SJSA1 (cell line): ENCODE measurements at places on chromosomes 2 and 18. TPM values are rescaled to one million over a fixed set of nuclear protein-coding genes. Genes with fewer than 3 reads are reported as not detected.
A peak's percentile ranks its signal among the peaks of the same experiment; 100 is the strongest.

- DNase-seq = no peak
- H3K36me3 ChIP-seq = peaks cover 17% of the 10 kb centered on the region
Observed at GRCh38 chr2:235833971-235834620, 334.1 kb downstream of the GBX2 start.

The DIPK1C gene
- not detected in 2 replicates for total RNA-seq

The GCG gene
- not detected in 2 replicates for total RNA-seq

DNA sequence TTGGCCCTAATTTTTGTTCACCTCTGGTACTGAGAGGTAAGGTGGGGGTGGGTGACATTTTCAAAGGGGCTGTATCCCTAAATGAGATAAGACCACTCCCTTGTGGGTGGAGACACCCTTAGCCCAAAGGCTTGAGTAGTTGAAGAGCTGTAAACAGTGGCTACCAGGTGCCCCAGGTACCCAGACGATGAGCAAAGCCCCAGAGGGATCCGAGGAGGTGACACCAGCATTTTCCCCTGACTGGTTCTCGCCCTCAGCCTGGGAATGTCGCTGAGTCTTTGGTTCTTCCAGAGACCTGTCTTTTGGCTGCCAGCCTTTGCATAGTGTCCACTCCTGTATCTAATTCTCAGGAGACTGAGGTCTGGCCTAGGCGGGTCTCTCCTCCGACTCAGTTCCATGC, 36.5 kb downstream of the RRM2 start:
- DNase-seq = no peak
- H3K27ac ChIP-seq = no peak overlapping the region
- no peaks in the 10 kb centered on the region for H3K4me1 ChIP-seq
- H3K36me3 ChIP-seq = peaks cover 37% of the 10 kb centered on the region
- no peak overlapping the region for H3K4me3 ChIP-seq

DNA sequence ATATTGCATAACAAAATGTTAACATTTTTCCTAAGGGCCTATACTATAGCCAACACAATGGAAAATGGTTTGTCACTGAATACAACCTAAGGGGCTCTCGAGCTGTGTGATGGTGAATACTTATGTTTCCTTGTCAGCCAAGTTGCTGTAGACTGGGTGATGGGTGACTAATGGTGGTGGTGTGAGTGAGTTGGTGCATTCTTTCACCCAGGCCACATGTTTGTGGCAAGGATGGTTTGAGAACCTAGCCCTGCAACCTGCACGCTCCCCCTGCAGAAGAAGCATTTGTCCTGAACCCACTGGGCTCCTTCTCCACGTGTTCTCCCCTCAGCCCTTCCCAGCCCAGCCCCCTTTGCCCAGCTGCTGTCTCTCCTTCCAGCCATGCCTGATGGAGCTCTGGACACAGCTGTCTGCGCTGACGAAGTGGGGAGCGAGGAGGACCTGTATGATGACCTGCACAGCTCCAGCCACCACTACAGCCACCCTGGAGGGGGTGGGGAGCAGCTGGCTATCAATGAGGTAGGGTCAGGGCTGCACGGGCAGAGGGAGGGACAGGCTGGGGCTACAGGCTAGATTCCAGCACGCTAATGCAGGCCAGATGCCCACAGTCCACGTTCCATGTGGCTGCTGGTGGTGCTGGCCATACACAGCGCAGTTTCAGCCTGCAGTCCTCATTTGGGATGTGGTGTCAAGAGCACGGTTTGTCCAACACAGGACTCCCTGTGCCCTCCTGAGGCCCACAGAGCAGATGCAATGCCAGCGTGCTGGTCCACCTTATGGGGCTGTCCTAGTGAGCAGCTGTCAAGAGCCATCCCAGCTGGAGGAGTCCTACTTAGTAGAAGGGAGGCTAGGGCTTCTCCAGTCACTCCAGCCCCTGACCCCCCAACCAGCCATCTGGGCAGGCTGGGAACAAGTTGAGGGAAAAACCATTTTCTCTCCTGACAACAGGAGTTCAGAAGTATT, 65.4 kb downstream of the FAM168B start:
- no peaks in the 10 kb centered on the region; the same call in 1 of the 2 replicates for H3K4me1 ChIP-seq
- no peak overlapping the region for H3K4me3 ChIP-seq
- no peaks in the 10 kb centered on the region for H3K27me3 ChIP-seq
- H3K27ac ChIP-seq = no peak overlapping the region

DNA sequence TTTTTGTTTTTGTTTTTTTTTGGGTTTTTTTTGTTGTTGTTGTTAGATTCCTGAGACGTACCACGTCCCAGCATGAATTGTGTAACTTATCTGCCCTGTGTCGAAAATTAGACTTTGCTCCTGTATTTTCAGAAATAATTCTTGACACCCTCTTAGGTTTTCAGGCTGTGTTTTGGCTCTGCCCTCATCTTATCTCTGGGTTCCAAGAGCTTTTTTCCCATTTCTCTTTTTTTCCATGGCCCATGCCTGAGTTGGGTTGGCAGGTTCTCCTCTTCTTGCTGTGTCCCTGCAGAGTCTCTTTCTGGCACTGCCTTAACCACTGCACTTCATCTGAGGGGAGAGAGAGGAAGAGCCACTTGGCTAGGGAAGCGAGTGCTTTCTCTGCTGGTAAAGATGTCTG, 42.4 kb downstream of the CTIF start:
- H3K27me3 ChIP-seq = no peaks in the 10 kb centered on the region
- no peak overlapping the region for H3K27ac ChIP-seq
- peaks cover 11% of the 10 kb centered on the region; the same call in 1 of the 2 replicates for H3K4me1 ChIP-seq

- no peak overlapping the region for H3K27ac ChIP-seq
- DNase-seq = no peak
- no peaks in the 10 kb centered on the region for H3K27me3 ChIP-seq
- peaks cover 36% of the 10 kb centered on the region for H3K4me1 ChIP-seq
- no peak overlapping the region for H3K4me3 ChIP-seq
Observed at GRCh38 chr2:30235008-30235655, 3.8 kb downstream of the LBH start.

The SERPINB2 gene
- 0.74 TPM in 1 of 2 replicates, not detected in the other for total RNA-seq

The POTEC gene
- not detected in 2 replicates for total RNA-seq

DNA sequence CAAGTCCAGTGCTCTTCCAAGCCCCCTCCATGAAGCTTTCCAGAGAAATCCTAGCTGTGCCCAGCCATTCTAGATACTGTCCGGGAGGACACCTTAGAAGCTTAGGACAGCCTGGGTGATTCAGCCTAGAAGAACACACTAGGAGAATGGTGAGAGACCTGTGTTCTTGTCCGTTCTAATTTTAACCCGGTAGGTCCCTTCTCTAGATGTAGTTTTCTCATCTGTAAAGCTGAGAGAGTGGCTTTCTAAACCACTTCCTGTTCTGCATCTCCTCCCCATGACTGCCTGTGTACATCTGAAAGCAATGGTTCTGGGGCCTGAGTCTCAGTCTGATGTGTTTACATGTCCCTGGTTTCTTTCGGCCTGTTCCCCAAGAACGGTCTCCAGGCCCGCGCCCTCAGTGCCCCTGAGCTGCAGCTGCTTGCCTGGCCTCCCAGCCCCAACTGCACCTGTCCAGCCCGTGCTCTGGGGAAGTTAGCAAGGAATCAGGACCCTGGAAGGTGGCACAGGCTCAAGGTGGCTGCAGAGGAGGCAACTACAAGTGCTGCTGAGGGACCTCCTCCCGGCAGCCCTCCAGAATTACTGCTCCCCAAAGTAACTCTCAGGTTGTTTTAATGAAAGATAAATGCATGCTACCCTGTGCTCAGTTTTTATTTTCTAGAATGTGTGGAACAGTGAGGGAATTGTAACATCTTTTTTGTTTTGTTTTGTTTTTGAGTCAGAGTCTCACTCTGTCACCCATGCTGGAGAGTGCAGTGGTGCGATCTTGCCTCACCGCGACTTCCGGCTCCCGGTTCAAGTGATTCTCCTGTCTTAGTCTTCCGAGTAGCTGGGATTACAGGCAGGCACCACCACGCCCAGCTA, 105.9 kb downstream of the LBH start:
- no peak overlapping the region for H3K4me3 ChIP-seq
- no peaks in the 10 kb centered on the region for H3K36me3 ChIP-seq
- no peak for DNase-seq
- H3K4me1 ChIP-seq = 0 out of 2 replicates have a peak, but pooled peaks cover 5% of the 10 kb centered on the region
- H3K27ac ChIP-seq = no peak overlapping the region

- no peaks in the 10 kb centered on the region for H3K36me3 ChIP-seq
- peaks cover 25% of the 10 kb centered on the region for H3K4me1 ChIP-seq
- H3K27me3 ChIP-seq = no peaks in the 10 kb centered on the region
- peak overlapping the region; percentile 72 for H3K27ac ChIP-seq
- no peak for DNase-seq
- no peak overlapping the region for H3K4me3 ChIP-seq
Observed at GRCh38 chr2:178863130-178863855, 56.1 kb upstream of the TTN start.

DNA sequence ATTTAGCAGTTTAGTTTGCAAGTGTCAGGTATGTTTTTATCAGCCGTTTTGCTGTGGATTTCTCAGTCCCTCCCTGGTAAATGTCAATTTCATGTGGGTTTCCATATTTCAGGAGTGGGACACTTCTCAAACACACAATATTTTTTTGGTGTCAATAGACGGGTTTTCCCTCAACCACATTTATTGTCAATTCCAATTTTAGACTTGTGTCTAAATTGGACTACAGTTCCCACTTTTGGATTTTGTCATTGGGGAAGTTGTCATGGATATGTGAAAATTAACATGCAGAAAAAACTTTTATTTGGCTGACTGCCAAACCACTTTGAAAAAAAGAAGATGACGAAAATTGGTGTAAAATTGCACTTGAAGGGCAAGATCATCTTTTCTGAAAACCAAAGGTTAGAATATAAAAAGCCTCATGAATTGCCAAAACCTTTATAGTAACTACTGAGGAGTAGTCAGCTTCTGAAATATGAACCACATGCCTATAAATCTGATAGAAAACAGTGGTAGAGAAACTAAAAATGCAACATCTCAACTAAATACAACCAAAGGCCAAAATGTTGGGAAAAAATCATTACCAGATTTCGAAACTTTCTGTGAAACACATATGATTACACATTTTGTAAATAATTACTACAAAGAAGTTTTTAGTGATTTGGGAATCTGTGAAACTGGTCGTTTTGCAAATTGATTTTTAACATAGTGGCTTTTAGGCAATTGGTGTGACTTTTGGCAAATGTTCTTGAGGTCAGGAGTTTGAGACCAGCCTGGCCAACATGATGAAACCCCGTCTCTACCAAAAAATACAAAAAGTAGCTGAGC, 106.4 kb downstream of the BCL2L11 start:
- no peak for DNase-seq
- no peak overlapping the region for H3K4me3 ChIP-seq
- peak overlapping the region; percentile 18 for H3K27ac ChIP-seq
- no peaks in the 10 kb centered on the region for H3K27me3 ChIP-seq

The SERPINB3 gene
- total RNA-seq = not detected in 2 replicates

- H3K27me3 ChIP-seq = no peaks in the 10 kb centered on the region
- H3K27ac ChIP-seq = no peak overlapping the region
- H3K36me3 ChIP-seq = peaks cover 34% of the 10 kb centered on the region
- H3K4me3 ChIP-seq = no peak overlapping the region
- peaks cover 51% of the 10 kb centered on the region for H3K4me1 ChIP-seq
- DNase-seq = no peak
Observed at GRCh38 chr2:47062681-47063537, 92.2 kb downstream of the STPG4 start.

GRCh38 chr2:14015113-14015630, 617.3 kb upstream of the LRATD1 start:
- no peak for DNase-seq
- no peaks in the 10 kb centered on the region for H3K36me3 ChIP-seq
- no peak overlapping the region for H3K27ac ChIP-seq
- H3K4me3 ChIP-seq = no peak overlapping the region
- H3K4me1 ChIP-seq = no peaks in the 10 kb centered on the region
- H3K27me3 ChIP-seq = no peaks in the 10 kb centered on the region

DNA sequence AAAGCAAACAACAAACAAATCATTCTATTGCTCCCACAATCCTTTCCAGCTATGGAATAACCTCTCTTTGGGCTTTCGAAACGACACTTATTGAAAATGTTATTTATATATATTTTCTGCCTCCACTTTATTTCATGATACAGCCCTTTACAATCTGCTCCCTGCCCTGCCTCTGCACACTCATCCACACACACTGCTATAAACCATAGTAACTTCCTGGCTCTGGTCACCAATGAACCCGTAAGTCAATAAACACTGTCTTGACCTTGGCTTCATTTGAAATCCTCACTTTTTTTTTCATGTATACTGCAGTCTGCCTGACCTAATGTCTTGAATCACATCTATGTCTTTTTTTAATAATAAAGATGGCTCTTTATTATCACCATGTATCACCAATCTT, 161.5 kb downstream of the SLC39A10 start:
- DNase-seq = no peak
- H3K27me3 ChIP-seq = no peaks in the 10 kb centered on the region
- H3K36me3 ChIP-seq = no peaks in the 10 kb centered on the region
- no peak overlapping the region for H3K4me3 ChIP-seq

GRCh38 chr2:60106836-60107529, 446.5 kb downstream of the BCL11A start:
- H3K4me1 ChIP-seq = no peaks in the 10 kb centered on the region
- H3K27me3 ChIP-seq = no peaks in the 10 kb centered on the region
- DNase-seq = no peak
- H3K36me3 ChIP-seq = no peaks in the 10 kb centered on the region
- no peak overlapping the region for H3K4me3 ChIP-seq
- no peak overlapping the region for H3K27ac ChIP-seq

The C2orf15 gene
- not detected in 2 replicates for total RNA-seq

DNA sequence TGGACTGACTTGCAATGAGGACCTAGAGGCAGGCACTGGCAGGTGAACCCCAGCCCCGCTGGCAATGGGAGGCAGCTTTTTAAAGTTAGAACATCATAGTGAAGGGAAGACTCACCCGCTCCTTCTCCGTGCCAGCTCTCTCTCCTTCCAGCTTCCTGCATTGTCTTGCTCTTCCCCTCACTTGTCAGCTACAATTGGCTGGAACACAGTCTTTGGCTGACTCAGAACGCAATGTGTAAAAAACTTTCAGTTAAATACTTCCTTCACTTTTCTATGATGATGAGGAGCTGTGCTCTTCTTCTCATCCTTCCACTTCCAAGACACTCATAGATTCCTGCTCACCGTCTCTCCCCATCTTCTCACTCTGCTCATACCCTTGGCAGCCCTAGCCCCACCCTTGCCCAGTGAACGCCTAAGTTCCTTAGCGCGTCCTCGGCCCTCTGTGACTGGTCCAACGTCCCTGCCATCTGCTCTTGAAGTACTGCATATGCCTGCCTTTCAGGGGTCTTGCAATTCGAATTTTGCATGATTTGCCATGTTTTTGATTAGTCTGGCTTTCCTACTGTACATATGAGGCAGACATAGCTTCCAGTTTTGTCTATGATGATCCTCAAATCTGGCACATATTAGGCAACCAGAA, 118.0 kb upstream of the TMEM200C start:
- no peaks in the 10 kb centered on the region for H3K36me3 ChIP-seq
- no peak overlapping the region for H3K4me3 ChIP-seq
- DNase-seq = no peak
- no peak overlapping the region for H3K27ac ChIP-seq
- no peaks in the 10 kb centered on the region for H3K4me1 ChIP-seq

- H3K4me1 ChIP-seq = peaks cover 20% of the 10 kb centered on the region
- no peaks in the 10 kb centered on the region for H3K36me3 ChIP-seq
- no peak overlapping the region for H3K4me3 ChIP-seq
- H3K27me3 ChIP-seq = no peaks in the 10 kb centered on the region
- H3K27ac ChIP-seq = no peak overlapping the region
Observed at GRCh38 chr2:12498704-12499103, 218.0 kb upstream of the TRIB2 start.
